ENCODE measurements at places on chromosomes 16 and 17.

DNA sequence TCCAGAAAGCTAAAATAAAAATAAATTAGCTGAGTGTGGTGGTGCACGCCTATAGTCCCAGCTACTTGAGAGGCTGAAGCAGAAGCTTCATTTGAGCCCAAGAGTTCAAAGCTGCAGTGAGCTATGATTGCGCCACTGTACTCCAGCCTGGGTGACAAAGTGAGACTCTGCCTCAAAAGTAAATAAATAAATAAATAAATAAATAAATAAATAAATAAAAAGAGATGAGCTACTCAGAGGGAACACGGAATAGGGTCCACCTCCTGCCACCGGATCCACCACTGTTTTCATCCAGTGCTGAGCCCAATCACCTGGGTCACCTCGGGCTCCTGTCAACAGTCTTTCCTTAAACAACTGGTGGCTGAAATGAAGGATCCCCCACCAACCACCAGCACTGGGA lies 6.7 kb upstream of the DPEP3 start:
- DNase-seq, result no peak

DNA sequence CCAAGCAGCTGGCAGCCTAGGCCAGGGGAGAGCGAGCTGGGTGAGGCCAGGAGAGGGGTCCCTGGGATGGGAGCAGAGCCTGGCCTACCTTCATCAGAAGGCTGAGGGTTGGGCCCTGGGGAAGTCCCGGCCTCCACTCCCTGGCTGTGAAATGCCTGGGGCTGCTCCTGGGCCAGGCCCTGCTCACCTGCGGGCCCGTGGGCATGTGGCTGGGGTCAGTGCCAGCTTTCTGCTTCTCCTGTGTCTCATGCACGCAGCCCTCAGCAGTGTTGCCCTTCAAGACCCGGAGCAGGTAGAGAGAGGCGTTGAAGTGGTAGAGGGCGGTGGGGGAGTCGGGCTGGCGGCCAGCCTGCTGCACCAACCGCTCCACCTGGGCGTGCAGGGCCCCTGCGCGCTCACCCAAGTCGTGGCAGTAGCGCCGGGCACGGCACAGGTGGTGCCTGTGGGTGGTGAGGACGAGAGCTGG lies 12.4 kb downstream of the MYBBP1A start:
- DNase-seq, result no peak

GRCh38 chr16:79331066-79331465 lies 269.5 kb downstream of the MAF start:
- DNase-seq, result no peak

DNA sequence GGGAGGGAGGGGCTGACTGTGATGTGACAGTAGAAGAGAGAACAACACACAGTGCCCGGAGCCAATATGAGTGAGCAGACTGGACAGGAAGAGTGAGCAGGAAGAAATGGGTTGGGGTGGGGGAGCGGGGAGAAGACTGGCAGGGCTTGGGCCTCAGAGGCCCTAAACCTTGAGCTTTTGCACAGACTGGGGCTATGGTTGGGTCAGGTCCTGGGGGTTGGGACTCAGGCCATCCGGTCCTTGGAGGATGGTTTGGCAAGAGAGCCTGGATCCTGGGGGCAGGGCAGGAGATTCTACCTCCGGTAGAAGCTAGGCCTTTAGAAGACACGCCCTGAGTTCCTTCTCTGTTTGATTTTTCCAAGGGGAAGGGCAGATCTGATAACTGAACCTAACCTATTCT lies 1.1 kb downstream of the CAMTA2 start:
- no peak for DNase-seq

GRCh38 chr16:50974438-50975036 lies 176.5 kb downstream of the SALL1 start:
- DNase-seq, result no peak

- no peak for DNase-seq
Observed at GRCh38 chr16:31472709-31473203, 804 bp downstream of the TGFB1I1 start.

- no peak for DNase-seq
Observed at GRCh38 chr16:57318240-57318970, 33.9 kb upstream of the PLLP start.

- no peak for DNase-seq
Observed at GRCh38 chr17:20989481-20989880, 53.3 kb downstream of the USP22 start.

DNA sequence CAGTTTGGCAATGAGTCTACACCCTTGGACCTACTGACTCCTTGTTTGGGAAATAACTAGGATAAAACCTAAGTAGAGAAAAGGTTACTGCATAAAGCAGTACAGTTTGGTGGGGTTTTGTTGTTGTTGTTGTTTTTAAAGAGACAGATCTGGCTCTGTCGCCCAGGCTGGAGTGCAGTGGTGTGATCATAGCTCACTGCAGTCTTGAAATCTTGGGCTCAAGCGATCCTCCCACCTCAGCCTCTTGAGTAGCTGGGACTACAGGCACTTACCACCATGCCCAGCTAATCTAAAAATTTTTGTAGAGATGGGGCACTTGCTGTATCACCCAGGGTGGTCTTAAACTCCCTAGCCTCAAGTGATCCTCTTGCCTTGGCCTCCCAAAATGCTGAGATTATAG lies 1.2 kb downstream of the PDP2 start:
- no peak for DNase-seq

GRCh38 chr16:56732366-56732765 lies 2.4 kb downstream of the NUP93 start:
- no peak for DNase-seq

- no peak for DNase-seq
Observed at GRCh38 chr17:73249700-73250099, 12.0 kb downstream of the CPSF4L start.

DNA sequence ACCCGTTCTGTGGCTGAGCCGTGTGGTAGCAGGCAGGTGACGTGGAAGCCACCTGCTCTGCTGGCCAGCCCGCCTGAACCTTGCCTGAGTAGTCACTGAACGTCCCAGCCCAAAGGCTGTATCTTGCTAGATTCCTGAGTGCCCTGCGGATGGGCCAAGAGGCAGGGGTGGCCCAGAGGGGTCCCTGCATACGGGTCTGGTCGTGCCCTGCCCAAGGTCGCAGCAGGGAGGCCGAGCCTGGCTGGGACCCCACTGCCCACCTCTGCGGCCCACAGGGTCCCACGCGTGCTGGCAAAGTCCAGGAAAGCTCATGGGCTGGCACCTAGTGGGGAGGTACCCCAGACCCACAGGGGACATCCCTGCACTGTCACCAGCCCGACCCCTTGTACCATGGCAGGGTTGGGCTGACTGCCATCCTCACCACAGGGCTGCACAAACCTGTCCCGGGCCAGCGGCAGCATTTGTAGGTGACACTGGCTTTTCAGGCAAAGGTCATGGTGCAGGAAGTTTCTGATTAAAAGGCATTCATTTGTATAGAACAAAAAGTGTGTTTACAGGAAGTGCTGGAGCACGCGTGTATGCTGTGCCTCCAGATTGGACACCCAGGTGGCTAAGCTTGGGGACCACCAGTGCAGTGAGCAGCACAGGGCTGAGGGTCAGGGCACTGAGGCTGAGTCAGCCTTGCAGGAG lies 45.1 kb upstream of the ZC3H18 start:
- no peak for DNase-seq

DNA sequence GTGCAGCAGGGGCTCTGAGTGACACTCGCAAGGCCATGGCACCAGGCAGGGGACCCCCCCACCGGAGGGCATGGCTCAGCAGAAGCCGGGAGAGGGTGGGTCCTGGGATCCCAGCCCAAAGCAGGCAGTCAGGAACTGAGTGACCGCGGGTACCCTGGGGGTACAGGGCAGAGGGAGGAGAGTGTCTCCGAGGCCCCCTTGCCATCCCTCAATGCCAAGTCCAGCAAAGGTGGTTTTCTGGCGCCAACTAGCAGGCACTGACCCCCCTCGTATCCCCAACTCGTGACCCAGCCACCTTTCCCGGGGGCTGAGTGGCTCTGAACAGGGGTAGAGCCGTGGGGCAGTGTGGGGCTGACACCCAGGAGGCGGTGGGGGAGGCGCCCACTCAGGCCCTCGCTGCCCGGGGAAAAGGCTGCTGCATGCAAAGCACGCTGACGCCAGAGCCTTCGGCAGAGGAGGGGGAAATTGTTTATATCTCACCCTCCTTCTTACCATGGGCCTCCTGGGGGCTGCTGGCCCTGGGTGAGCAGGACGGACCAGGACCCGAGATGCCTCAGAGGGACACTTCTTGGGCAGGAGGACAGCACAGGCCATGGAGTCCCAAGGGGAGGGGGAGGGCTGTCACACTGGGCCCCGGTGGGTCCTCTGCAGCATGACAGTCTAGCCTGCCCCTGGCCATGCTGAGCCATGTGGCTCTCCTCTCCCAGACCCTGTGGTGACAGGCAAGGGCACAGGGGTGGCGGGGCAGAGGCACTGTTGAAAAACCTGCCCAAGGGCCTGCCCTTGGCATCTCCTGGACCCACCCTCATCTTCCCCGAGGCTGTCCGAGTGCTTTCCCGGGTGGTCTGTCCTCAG lies 14.6 kb upstream of the ENPP7 start:
- no peak for DNase-seq

- DNase-seq, result no peak
Observed at GRCh38 chr16:6947291-6947690, 385.4 kb upstream of the RBFOX1 start.

- no peak for DNase-seq
Observed at GRCh38 chr17:33071656-33072055, 80.0 kb downstream of the SPACA3 start.

DNA sequence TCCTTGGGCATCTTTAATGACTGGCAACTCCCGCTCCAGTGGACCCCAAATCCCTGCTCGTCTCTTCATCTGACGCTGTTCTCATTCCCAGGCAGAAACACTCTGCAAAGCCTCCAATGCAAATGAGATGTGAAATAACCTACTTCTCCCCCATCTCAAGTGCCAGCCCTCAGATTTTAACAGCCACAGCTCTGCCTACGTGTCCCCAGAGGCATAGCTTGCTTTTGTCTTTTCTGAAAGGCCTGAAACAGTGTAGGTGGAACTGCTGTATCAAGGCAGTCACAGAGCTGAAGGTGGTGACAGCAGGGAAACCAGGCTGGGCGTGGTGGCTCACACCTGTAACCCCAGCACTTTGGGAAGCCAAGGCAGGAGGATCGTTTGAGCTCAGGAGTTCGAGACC lies 14.7 kb downstream of the RPH3AL start:
- DNase-seq, result no peak

DNA sequence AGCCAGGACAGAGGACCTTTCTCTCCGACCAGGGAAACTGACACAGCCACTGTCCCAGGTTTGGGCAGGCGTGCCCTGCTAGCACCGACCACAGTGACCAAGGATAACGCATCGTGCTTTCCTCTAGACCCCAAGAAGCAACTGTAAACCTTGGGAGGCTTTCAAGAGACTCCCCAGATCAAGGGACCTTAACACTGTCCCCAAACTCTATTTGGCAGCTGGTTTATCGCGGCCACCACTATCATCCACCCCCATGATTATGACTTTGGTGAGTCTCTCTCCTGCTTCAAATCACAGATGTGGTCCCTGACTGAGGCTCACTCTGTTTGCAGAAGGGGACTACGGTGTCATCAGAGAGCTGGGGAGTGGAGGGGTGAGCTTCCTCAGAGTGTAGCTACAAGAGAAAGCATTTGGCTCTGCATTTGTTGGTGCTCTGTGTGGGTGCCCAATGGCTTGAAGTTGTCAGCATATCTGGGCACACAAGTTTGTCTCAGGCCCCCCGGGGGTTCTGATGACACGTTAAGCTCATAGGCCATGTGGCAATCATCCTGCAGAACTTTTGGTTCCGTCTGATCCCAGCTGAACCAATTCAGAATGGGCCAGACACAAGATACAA lies 408.0 kb downstream of the SLC39A11 start:
- DNase-seq, result no peak

DNA sequence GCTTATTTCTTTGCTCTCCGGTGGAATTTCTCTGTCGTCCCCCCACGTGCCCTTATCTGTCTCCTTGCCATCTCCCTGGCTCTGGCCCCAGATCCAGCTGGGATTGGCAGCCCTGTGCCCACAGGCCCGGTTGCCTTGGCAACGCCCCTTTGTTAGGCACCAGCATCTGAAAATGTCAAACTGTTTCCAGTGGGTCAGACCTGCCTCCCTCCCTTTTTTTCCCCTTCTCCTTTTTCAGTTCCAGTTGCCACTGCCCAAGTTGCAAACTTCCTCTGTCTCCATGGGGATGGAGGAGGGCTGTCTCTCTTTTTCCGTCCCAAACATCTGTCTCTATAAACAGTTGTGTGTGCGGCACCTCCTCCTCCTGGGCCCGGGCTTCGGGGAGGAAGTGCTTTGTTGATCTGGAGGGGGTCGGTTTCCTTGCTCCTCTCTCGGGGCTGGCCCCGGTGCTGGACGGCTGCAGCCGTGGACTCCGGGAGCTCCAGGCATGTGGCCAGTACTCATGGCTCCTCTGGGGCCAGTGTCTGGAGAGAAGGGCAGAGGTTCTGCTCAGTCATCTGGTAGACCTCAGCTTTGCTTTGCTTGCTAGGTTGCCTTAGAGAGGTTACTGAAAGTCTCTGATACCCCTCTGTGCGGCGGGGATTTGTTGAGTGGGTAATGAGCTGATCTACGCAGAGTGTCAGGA lies 35.3 kb downstream of the SOCS3 start:
- DNase-seq, result no peak

- DNase-seq, result no peak
Observed at GRCh38 chr16:53743149-53743566, 39.2 kb downstream of the FTO start.

GRCh38 chr16:62692685-62693084 lies 656.4 kb upstream of the CDH8 start:
- DNase-seq, result no peak

GRCh38 chr16:9411426-9411825 lies 320.0 kb downstream of the HAPSTR1 start:
- no peak for DNase-seq

- no peak for DNase-seq
Observed at GRCh38 chr17:14019186-14019956, 49.9 kb upstream of the COX10 start.
